HFF-Myc (cell line): ENCODE measurements at places on chromosomes 2 and 18.

DNA sequence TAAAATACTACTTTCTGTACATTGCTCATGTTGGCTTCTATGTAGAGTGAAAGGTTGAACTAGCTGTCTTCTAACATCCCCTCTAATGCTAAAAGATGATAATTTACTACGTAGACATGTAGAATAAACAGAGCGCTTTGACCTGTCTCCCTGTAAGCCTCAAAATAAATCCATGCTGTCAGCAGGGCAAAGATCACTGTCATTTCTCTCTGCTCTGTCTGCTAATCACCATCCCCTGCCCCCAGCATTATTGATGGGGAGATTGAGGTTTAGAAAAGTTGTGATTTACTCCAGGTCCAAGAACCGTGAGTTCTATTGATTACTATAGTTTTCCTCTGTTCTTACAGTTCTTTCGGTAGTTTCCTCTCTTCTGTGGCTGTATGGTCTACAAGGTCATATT is 39.0 kb upstream of the GRHL1 start:
- no peak for DNase-seq

DNA sequence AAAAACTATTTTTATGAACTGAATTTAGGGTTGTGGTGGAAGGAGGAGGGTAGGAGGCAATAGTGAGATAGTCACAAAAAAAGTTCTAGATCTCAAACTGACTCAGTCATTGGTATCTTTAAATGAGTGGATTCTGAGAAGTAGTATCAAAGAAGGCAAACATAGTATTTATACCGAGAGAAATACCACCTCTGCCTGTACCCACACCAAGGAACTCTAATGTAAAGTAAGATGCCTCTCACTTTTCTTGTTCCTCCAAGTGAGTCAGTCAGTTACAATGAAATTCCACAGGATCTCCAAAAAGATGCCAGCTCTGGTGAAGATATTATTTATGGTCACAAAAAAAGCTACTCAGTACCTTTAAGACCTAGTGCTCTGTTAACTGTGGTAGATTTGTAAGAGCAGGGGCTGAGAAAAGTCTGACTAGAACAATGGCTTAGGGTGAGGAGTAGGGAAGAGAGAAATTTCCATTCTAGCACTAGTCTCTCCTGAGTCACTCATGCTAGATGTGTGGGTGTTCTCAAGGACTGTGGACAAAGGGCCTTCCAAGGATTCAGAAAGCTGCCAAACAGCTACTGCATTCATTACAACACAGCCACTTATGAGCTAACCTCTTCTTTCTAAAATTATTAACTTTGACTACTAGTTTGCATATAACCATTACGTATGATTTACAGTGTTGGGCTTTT is 36.3 kb downstream of the YWHAQ start:
- no peak for DNase-seq

DNA sequence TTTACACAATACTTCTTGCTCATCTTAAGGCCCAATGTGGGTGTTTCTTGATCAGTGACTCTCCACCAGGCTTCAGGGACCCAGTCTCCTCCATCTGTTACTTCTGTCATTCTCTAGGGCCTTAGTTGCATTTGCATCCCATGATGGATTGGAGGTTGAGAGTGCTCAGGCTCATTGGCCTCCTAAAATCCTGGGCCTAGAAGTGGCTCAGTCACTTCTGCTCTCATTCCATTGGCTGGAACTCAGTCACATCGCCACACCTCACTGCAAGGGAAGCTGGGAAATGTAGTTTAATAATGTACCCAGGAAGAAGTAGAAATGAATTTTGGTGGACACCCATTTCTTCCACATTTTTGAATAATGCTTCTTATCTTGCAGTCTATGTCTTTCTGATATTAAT is 223.5 kb downstream of the HRH4 start:
- DNase-seq = no peak

GRCh38 chr2:1811258-1811970 is 67.1 kb upstream of the PXDN start:
- DNase-seq = no peak

DNA sequence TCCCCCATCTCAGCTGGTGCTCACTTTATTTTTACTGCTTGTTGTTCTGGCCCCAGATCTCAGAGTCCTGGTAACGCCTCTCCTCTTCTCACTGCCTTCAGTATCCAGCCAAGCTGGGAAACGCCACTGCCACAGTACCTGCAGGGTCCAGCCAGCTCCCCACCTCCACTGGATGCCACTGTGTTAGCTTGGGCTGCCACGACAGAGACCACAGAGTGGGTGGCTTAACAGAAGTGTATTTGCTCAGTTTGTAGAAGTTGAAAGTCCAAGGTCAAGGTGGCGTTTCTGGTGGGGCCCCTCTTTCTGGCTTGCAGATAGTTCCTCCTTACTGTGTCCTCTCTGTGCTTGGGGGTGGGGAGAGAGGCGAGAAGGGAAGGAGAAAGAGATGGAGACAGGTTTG is 107.1 kb downstream of the AGAP1 start:
- DNase-seq = no peak

DNA sequence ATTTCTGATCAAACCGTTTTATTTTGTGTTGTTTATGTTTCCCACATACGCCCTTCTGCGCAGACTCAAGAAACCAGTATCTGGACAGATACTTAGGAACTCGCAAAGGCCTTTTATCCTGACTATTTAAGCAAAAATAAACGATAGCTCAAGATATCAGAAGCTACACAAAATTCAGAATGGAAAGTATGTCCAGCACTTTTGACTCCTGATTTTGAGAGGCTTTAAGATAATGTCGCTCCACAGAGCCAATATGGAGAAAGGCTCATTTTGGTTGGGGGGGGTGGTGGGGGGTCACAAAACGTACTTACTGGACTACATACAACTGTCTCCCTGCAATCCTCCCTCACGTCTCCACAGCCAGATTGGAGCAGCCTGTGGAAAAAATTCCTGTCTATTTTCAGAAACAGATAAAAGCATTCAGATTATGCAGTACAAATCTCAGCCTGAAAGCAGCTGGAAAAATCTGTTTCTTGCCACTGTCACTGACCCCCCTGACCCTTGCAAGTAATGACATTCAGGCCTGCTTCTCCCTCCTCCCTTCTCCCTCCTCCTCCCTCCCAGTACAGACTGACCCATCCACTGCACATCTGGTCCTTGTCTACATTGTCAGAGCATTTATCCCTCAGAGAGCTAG is 34.9 kb upstream of the LCLAT1 start:
- no peak for DNase-seq

DNA sequence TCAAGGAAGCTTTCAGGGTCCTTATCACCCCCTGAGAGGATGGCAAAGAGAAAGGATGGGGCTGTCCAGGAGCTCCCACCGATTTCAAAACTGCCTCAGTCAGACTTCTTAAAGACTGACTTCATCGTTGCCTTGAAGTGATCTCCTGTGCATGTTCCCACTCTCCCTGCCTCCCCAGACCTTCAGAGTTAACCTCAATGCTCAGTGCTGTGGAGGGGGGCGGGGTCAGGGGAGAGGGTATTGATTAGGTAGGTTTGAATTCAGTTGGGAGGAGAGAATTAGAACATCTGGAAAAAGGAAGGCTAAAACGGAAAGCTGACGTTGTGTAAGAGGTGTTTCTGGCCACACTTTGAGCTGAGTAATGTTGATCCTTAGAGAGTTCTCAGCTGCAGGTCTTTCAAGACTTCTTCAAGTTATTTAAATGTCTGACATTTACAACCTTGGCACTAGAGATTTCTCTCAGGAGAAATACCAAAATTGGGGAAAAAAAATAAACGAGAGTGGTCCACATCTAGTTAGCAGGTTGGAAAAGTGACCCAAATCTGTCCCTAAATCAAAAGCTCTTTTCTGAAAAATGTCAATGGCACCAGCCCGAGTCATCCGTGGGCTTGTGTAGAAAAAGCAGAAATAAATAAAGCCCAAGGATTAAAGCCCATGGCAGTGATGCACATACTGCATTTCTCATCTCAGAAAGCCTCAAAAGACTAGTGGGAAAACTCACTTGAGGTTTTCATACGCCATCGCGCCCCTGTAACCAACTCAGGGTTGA is 134.7 kb upstream of the EPAS1 start:
- no peak for DNase-seq

DNA sequence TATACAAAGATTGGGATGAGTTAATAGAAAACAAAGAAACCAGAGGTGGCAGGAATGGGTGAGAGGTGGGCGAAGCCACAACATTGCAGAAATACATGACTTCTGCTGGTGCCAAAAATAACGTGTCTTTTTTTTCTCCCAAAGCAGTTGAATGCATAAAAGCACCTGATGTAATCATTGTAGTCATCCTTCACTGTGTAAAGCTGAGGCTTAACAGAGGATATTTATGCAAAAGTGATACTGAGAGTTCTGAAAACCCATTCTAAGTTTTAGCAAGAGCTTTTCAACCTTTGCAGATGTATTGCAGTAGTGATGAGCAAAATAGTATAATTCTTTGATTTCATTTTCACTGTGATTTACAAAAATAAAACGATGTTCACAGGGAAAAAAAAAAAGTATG is 173.0 kb downstream of the PTGR3 start:
- DNase-seq = no peak

GRCh38 chr2:70988151-70988550 is 6.5 kb downstream of the TEX261 start:
- no peak for DNase-seq

- DNase-seq = no peak
These were observed 14.6 kb downstream of the CCNYL1 start for GRCh38 chr2:207725873-207726578.

GRCh38 chr18:24479371-24479770 is 18.9 kb downstream of the HRH4 start:
- DNase-seq = no peak

- DNase-seq = no peak
These were observed 36.0 kb downstream of the PAIP2B start for GRCh38 chr2:71190656-71191569.

GRCh38 chr18:31042406-31043181 is at the start of gene DSC3:
Gene DSC3, minus strand, starts transcription at chr18:31042742. Its CDS starts 82 bp downstream, at chr18:31042660.
- no peak for DNase-seq

- DNase-seq = no peak
These were observed 46.6 kb downstream of the SMAD2 start for GRCh38 chr18:47883771-47884413.

- DNase-seq = no peak
These were observed 2.5 kb downstream of the MERTK start for GRCh38 chr2:111900859-111901258.

- DNase-seq = no peak
These were observed 57.1 kb downstream of the LONRF2 start for GRCh38 chr2:100265226-100265625.

GRCh38 chr2:85394261-85394681 is 15.9 kb downstream of the CAPG start:
- no peak for DNase-seq

DNA sequence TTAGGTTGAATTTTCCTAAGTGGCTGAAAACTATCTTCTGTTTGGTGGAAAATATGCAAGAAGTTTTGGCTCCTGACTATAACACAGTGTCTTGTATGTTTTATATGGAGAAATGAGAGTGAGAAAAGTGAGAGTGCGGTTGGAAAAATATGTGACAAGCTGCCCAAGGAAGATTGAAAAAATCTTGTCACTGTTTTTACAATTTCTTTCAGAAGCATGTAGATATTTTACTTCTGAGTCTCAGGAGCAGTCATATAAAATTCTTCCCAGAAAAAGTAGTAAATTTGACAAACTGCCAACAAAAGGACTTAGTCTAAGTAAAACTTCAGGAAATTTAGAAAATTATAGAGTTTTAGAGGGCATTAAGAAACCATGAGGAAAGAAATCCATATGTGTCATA is 19.4 kb upstream of the RMND5A start:
- no peak for DNase-seq

GRCh38 chr2:45212953-45213635 is 203.8 kb upstream of the SIX2 start:
- DNase-seq = no peak

- DNase-seq = no peak
These were observed 162.2 kb downstream of the PXDN start for GRCh38 chr2:1581965-1582625.

- no peak for DNase-seq
These were observed 1.5 kb downstream of the RND3 start for GRCh38 chr2:150485871-150486538.

- no peak for DNase-seq
These were observed 7.4 kb downstream of the ANKAR start for GRCh38 chr2:189681903-189682302.

DNA sequence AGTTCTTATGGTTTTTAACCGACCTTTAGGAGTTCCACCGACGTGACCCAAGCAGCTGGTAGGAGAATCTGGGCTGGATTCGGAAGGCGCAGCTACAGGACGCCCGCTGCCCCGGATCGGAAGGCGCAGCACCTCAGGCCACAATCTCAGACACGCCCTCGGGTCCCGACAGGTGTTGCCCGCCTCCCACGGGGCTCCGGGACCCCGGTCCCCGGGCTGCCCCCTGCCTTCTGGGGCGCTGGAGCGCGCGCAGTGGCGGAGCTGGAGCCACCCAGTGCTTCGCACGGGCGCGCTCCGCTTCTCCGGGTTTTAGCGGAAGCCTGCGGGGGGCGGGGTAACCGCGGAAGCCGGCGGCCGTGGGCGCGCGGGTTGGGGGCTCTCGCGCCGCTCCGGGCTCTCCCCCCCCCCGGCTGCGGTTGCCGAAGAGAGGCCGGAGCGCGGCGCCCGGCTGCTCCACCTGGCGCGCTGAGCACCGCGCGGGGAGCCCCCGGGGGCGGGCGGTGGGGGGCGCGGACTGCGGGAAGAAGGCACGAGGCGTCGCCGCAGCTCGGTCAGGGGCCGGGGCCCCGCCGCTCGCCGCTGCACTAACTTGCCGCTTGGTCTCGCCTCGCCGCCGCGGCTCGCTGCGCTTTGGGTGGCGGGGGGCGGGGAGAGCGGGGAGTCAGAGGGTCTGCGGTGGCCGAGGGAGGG is 718.8 kb downstream of the DPP10 start:
- no peak for DNase-seq

DNA sequence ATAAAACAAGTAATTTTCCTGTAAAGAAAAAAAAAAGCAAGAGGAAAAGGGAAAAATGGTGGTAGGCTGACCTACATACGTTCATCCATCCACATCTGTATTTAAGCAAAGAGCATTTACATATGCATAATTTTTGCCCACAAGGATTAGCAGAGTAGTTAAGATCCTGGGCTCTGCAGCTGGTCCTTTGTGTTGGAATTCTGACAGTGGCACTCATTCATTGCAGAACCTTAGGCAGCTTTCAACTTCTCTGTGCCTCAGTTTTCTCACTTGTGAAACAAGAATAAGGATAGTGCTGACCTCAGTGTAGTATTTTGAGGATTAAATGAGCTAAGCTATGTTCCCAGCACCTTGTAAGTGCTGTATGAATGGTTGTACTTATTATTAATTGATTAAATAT is 211.3 kb downstream of the ARL4C start:
- DNase-seq = no peak
